Central memory CD4-positive, alpha-beta T cell (primary cell): ENCODE measurements at places on chromosomes 16 and 17.

GRCh38 chr16:4859900-4860255 lies 12.6 kb downstream of the UBN1 start:
- no peak for DNase-seq

DNA sequence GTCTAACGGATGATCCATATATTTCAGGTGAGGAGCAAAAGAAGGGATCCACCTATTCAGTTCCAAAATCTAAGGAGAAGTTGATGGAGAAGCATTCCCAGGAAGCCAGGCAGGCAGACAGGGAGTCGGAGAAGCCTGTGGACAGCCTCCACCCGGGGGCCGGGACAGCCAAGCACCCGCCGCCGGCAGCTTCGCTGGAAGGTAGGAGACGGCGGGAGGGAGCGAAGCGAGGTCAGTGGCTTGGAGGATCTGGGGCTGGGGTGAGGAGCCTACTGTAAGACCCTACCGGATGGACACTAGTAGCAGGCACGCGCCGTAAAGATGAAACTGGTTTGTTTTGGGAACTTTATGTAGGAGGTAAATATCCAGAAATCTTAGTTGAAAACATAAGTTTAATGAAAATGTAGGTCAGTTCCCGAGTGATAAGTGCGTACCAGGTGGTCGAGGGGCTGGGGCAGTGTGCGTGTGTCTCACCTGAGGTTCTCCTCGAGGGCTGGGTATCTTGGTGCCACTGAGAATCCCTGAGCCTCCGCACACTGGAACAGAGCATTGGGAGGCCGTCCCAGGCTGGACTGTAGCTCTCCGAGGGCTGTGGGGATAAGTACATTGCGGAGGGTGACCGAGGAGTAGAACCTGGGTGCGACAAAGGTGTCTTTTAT lies 714 bp downstream of the SPATA33 start:
- no peak for DNase-seq

- DNase-seq: no peak
These were observed 1.2 kb downstream of the CAMKK1 start for GRCh38 chr17:3891626-3892094.

DNA sequence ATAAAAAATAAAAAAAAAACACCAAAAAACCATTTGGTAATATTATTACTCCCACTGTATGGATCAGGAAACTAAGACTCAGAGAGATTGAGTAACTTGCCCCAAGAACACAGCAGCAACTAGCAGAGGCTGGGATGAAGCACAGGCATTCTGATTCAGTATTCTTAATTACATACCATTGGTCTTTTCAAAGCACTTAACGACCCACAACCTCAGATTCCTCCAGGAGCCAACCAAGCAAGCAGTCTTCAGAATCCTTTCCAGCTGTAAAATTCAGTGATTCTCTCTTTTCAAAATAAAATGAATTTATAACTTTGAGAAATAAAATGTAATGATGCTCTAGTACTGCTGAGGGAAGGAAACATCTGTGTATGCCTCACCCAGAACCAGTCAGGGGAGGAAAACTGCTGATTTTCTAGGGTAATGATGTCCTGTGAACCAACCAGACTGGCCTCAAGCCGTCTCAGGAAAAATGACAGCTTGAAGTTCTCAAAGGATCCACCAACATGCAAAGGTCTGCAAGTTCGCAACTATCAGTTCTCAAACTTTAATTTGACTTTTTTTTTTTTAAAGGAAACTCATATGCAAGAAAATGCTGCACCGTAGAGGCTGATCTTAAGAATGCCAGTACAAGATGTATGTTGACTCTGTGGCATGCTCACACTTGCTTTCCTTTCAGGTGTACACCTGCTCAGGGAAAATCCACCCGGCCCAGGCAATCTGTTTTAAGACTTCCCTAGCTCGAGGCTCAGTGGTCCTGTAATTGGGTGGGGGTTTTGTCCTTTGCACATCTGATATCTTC lies 9.0 kb downstream of the CUEDC1 start:
- DNase-seq: no peak

GRCh38 chr17:50273654-50274040 lies 619 bp upstream of the TMEM92 start:
- no peak for DNase-seq

GRCh38 chr16:19809121-19809635 lies 75.5 kb downstream of the GPRC5B start:
- no peak for DNase-seq

DNA sequence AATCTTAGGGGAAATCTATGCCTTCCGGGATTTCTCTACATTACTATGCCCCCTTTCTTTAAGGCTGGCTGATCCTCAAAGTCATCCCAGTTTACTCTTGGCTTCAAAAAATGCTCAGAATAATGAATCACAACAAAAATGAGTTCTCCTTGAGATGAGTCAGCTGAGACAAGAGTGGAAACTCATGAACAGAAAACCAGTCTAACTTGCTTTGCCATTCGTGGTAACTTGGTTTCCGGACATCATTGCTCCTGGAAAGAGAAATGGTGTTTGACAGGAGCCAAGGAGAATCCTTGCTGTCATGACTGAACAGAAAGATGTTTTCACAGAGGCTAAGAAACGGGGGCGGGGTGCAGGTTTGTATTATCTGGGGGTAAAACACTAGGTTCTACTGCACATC lies 435.6 kb upstream of the DYNLRB2 start:
- no peak for DNase-seq

GRCh38 chr17:17892009-17892408 lies 55.2 kb upstream of the SREBF1 start:
- no peak for DNase-seq

- no peak for DNase-seq
These were observed 16.5 kb downstream of the YPEL2 start for GRCh38 chr17:59347975-59348391.

DNA sequence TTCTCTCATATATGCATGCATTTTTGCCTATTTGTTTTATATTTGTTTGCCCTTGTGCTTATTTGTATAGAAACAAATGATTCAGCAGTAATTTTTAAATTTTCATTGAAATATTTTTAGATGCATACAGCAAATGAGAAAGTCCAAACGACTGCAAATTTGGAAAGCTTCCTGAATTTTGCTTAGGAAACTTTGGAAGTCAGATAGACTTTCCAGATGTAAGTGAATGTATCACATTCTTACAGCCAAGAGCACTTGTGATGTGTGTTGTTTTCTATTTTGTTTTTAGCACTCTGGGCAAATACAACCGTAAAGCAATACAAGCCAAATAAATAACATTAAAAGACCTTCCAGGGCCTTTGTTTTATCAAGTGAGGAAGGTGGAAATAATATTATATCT lies 680.8 kb upstream of the CDH8 start:
- no peak for DNase-seq

- no peak for DNase-seq
These were observed 75.5 kb upstream of the MED9 start for GRCh38 chr17:17401271-17401781.

DNA sequence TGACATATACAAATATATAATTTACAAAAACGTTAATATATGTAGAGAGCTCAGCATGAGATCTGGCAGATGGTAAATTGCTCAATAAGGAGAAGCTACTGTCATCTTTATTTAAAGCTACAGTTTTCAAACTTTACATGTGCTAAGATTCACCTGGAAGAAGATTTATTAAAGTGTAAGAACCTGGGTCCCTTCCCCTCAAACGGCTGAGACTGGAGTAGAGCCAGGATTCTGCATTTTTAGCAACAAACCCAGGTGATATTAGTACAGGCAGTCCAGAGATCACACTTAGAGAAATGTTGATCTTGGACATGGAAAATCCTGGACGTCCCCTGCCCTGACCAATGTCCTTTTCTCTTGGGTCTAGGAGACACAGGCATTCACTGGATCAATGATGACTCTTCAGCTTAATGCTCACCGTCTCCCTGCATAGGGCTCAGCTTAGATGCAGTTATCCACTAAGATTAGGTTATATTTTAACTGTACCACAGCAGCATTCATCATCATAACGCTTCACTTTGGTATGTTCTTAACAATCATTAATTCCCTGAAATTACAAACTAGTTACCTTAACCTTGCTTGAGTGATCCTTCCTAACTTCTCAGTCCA lies 20.4 kb downstream of the CDR2 start:
- no peak for DNase-seq
